GM23338 (cell line): ENCODE measurements at places on chromosomes 5 and 9.
A peak's percentile ranks its signal among the peaks of the same experiment; 100 is the strongest.

- peak; percentile 48 for DNase-seq
Observed at GRCh38 chr9:129458663-129459546, 162.0 kb downstream of the C9orf50 start.

- DNase-seq, result no peak
Observed at GRCh38 chr5:1322036-1322900, 22.6 kb downstream of the CLPTM1L start.

DNA sequence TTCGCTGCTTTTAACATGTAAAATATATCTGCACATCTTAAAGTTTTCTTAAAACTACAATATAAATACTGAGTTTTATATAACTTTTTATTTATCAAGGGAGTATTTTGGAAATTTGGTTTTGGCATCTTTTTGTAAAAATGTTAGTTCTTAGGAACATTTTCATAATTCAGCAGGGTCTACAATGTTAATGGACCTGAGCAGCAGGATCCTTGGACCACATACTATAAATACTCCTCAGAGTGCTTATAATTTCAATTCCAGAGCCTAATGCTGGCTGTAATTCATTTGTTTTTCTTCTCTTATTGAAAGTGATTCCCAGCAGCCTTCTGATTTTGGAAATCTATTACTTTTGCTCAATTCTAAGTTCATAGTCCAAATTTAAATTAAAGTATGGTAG lies 1216.2 kb downstream of the MAT2B start:
- DNase-seq, result no peak

GRCh38 chr9:104069288-104069687 lies 24.8 kb upstream of the SMC2 start:
- no peak for DNase-seq

DNA sequence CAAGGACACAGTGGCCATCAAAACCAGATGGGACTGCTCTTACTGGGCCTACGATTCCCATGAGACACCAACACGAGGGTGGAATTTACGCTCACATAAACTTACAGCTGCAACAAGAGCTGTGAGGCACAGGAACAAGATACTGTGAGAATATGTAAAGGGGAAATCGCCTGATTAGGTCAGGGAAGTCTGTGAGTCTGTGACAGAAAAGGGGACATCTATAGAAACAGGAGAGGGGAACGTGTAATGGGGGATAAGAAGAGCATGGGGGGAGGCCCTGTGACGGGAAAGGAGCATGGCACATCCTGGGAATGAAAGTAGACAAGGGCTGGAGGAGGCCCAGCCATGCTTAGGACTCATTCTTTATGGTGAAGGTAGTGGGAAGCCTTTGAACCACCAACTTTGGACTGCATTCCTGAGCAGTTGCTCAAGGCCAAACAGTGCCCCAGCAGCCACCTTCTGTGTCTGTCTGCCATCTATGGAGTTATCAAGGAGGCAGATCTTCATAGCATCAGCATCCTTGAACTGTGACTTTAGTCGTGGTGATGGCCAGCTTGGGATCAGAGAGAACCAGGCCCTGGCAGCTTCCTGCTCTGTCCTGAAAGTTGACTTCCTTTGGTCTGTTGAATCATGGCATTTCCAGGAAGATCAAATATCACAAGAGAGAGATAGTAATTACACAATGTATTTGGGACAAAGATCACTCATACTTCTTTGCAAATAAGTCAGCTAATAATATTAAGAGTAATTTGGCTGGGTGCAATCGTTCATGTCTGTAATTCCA lies 87.9 kb upstream of the FAM169A start:
- DNase-seq, result no peak

DNA sequence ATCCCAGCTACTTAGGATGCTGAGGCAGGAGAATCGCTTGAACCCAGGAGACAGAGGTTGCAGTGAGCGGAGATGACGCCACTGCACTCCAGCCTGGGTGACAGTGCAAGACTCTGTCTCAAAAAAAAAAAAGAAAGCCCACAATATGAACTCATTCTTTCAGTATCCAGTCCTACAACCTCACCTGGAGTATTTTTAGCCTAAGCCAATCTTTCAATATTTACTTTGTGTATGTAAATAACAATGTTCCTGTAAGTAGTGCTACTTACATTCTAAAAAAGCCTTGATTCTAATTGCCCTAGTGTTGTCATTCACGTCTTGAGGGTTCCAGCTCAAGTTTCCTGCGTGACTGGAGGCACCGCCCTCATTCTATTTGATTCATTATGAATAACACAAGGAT lies 62.0 kb downstream of the BHMT start:
- DNase-seq, result peak; percentile 42

GRCh38 chr9:83572524-83572923 lies 34.3 kb upstream of the FRMD3 start:
- DNase-seq, result no peak

DNA sequence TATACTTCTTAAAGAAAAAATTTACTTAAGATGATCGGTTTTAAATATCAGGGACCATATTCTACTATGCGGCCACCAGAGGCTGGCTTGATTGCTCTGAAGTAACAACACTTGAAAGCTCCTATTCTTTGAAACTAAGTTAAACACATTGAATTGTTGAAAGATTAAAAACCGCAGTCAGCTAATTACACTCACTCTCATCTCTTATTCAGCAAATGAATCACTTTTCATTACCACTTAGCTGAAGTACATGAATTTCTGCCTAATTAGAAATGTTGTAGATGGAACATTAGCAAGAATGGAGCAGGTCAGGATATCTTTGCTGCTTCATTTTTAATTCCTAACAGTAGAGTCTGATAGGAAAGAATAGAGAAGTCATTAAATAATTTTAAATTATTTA lies 42.3 kb downstream of the LSM11 start:
- DNase-seq, result no peak

- DNase-seq, result no peak
Observed at GRCh38 chr5:124910354-124911016, 164.0 kb upstream of the ZNF608 start.

DNA sequence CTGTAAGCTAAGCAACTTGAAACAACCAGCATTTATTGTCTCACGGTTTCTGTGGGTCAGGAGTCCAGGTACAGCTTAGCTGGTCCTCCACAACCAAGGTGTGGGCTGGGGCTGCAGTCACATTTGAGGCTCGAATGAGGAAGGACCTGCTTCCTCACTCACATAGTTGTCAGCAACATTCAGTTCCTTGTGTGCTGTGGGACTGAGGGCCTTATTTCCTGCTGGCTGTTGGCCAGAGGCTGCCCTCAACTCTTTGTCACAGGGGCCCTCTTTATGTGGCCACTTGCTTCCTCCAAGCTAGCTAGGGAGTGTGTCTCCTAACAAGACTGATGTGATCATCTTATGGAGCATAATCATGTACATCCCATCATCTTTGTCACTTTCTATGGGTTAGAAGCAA lies 29.2 kb upstream of the SEMA4D start:
- DNase-seq, result no peak

DNA sequence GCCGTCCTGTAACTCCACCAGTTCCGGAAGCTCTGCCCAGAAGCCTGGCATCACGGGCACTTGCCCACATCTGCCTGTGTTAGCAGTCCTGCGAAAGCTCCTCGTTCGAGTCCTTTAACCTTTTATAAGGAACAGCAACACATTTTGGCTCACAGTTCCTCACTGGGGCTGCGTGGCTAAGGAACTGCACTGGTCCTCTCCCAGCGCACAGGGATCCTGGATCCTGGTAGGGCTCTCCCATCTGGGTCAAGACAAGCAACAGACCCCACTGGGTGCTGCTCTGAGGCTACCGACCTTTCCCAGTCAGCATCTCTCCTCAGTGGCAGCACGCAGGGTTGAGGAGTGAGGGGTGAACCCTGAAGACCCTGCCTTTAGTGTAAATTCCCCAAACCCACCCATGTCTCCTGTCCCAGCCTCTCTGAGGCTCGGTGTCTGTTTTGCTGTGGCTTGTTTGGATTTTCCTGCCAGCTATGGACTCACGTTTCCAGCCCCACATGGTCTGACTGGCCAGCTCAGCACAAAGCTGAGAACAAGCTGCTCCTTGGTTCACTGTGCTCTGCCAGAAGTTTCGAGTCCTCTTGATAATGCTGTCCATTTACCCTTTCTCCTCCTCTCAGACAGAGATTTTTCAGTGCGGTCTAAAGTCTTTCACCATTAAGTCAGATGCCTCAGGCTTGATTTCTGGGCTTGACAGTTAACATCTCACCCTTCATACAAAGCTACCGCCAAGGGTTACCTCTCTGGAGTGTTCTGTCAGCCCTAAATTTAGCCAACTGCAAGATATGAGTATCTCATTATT lies 80.0 kb downstream of the AK8 start:
- DNase-seq, result no peak

- no peak for DNase-seq
Observed at GRCh38 chr5:157167214-157167621, 1.2 kb upstream of the GARIN3 start.

- no peak for DNase-seq
Observed at GRCh38 chr5:124285071-124285470, 461.4 kb downstream of the ZNF608 start.

DNA sequence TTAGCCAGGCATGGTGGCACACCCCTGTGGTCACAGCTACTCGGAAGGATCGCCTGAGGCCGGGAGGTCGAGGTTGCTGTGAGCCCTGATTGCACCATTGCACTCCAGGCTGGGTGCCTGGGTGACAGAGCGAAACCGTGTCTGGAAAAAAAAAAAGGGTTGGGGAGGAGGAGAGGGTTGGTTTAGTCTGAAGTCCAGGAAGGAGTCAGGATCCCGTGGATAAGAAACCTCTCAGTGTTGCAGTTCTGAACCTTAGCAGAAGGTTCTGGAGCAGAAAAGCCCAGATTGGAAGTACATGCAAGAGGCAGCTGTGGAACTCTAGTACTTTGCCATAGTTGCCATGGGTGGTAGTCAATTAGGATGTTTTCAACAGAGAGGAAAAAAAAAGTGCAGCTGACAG lies 125.2 kb upstream of the CPEB4 start:
- DNase-seq, result no peak

DNA sequence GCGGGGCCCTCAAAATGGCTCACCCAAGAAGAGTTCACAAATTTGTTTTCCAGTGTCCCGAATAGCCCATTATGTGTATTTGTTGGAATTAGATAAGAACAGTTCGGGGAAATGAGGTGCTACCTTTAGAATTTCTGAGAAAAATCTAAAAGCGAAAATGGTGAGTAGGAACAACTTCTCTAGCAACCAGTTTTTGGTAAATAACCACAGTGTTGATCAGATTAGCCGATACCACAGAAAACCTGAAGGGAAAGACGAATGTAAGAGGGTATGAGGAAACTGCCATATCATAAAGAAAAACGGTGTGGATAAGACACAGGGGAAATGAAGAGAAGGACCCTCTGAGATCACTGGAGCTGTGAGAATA lies 31.0 kb downstream of the ADAM19 start:
- no peak for DNase-seq

DNA sequence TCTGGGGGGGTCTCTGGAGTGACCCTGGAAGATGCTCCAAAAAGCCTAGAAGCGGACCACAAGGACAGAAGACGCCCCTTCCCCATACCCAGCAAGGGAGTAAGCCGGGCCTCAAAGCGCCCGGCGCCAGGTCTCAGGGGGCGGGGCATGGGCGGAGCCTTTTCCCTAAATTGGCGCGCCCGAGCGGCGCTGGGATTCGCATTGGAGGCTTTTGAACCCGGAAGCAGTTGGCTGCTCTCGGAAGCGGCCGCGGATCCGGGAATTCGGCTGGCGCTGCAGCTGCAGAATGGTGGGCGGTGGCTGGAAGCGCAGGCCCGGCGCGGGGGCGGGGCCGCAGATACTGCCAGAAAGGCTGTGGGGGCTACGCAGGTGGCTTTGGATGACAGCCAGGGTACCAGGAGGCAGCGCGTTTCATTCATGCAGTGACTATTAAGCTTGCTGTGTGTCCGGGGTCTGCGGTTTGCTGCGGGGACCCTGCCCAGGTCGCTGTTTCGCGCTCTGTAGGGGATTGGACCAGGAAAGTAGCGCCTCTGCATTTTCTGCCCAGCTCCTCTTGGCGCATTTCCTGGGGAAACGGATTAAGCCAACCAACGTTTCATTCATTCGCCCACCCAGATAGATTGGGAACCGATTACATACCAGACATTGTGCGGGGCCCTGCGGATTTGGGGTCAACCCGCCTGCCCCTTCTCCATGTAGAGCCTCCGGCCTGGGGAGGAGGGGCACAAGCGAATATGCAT lies 83.0 kb upstream of the FREM1 start:
- peak; percentile 99 for DNase-seq

- peak; percentile 6 for DNase-seq
Observed at GRCh38 chr5:120394259-120394658, 69.8 kb upstream of the PRR16 start.

- DNase-seq, result no peak
Observed at GRCh38 chr5:81779916-81780266, 29.0 kb upstream of the SSBP2 start.

- DNase-seq, result no peak
Observed at GRCh38 chr9:124256517-124257069, 1.2 kb upstream of the NEK6 start.

DNA sequence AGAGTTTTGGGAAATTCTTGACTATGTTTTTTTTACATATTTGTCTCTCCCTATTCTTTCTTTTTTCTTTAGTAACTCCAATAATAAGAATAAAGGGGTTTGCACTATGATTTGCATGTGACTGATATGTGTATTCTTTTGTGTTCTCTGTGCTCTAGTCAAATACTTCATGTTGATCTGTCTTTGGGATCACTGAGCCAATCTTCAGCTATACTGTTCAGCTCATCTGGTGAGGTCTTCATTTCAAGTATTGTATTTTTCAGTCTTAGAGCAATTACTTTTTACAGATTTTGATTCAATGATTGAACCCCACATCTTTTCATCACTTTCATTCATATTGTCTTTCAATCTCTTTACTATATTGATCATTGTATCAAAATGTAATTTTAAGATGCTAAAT lies 58.1 kb upstream of the TAF11L2 start:
- no peak for DNase-seq

- DNase-seq, result no peak
Observed at GRCh38 chr5:146548781-146549449, 32.9 kb upstream of the GPR151 start.
